ENCODE measurements at places on chromosomes 2 and 18. TPM values are rescaled to one million over a fixed set of nuclear protein-coding genes. Genes with fewer than 3 reads are reported as not detected.

GRCh38 chr2:100113990-100114433 lies 28.4 kb downstream of the AFF3 start:
- no peak for DNase-seq

The CELF4 gene
- 92.9 TPM for total RNA-seq

The CYB5A gene
- total RNA-seq = 9.0 TPM

DNA sequence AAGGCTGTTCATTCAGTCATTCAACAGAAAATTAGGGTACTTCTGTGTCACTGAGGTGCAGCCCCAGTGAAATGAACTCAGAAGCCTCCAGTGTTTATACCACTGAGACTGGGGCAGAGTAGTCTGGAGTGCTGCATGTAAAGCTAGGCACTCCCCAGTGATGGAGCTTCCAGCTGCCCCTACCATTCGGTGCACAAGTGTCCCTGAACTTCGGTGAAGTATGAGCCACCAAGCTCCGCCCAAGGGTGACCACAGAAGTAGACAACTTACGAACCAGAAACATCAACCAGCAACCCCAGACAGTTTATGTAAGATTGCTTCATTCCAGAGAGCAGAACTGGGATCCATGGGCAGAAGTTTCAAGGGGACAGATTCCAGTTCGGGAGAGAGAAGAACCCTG lies 70.6 kb upstream of the FOSL2 start:
- DNase-seq = no peak

The PTH2R gene
- 3.3 TPM for total RNA-seq

The SCN2A gene
- total RNA-seq = 160 TPM

The IL36A gene
- not detected for total RNA-seq

GRCh38 chr18:79853993-79854364 lies 56.2 kb downstream of the KCNG2 start:
- no peak for DNase-seq

DNA sequence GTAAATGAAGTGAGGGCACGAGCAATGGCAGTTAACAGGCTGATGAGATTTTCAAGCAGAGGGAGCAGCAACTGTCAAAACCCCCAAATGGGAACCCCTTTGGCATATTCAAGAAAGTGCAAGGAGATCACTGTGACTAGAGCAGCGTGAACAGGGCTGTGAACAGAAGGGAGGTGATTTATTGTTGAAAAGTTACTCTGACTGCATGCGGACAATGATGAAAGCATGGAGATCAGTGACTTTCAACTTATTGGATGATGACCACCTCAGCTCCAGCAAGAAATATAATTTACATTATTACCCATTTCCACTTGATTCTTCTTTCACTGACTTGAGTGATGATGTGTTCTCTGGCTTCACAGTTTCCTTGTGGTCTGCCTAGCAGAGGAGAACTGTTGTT lies 187.8 kb upstream of the BOD1L2 start:
- no peak for DNase-seq

DNA sequence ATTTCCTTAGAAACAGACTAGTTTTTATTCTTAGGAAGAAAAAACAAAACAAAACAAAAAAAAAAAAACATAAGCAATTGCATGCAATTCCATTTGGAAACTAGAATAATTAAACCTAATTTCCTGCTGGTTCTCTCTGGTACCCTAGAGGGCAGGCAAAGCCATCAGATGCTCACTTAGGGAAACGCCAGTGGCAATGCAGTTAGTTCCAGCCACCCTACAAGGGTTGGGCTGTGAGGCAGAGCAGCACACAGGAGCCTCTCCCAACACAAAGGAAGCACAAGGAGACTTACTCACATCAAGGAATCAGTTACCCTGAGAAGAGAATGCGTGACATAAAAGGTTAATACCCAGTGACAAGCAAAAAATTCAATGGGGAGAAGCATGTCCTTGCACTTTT lies 28.8 kb downstream of the CCDC93 start:
- DNase-seq = no peak

DNA sequence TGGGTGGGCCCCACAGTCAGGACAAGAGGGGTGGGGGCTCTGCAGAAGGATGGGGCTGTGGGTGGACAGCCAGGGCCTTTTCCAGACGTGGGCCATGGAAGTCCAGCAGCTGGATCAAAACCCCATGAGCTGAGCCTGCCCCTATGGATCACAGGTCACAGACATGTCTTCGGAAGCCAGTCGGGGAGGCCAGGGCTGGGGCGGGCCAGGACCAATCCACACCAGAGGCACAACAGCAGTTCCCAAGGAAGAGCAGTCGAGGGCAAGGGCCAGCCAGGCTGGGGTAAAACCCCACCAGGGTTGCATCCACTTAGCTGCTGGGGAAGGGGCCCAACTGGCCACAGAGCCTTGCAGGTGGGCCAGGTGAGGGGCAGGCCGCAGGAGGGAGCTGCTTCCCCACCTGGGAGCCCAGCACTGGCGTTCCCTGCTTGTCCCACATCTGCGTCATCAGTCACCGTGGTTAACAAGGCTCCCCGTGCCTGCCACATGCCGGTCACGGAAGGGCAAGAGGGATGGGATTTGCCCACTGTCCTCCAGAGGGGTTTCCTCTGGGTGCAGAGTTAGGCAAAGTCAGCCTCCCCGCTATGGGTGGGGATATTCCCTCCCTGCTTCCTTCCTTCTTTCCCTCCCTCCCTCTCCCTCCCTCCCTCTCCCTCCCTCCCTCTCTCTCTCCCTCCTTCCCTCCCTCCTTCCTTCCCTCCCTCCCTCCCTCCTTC lies 46.4 kb upstream of the ODC1 start:
- DNase-seq = no peak

GRCh38 chr2:42796427-42797248 lies 4.3 kb upstream of the HAAO start:
- DNase-seq = no peak

DNA sequence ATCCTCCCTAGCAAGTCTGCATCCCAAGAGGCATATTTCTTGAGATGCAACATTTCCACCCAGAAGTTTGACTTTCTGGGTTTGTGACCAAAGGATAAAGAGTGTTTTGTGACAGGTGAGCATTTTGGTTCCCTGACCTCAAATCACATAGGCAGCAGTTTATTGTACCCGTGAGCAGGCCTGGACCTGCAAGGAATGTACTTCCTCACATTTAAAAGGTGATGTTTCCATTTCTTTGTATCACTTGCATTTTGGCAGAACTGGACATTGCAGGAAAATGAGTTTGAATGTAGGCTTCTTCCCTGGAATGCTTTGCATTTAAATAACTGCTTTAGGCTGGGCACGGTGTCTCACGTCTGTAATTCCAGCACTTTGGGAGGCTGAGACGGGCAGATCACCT lies 160.7 kb downstream of the ALPK2 start:
- no peak for DNase-seq

All from frontal cortex (tissue), 4 donors.